Endodermal cell (in vitro differentiated cells): ENCODE measurements at places on chromosomes 13 and 19. TPM values are rescaled to one million over a fixed set of nuclear protein-coding genes. Genes with fewer than 3 reads are reported as not detected.
A peak's percentile ranks its signal among the peaks of the same experiment; 100 is the strongest.

- no peak overlapping the region for H3K27ac ChIP-seq
- peaks cover 9% of the 10 kb centered on the region for H3K27me3 ChIP-seq
Observed at GRCh38 chr19:49530708-49531107, 2.9 kb downstream of the RCN3 start.

DBP gene
- 4.0 and 5.3 TPM in 2 replicates for total RNA-seq

- no peaks in the 10 kb centered on the region for H3K4me1 ChIP-seq
- H3K36me3 ChIP-seq, result peaks cover 21% of the 10 kb centered on the region
- peak overlapping the region; percentile 98 for H3K27ac ChIP-seq
- peak overlapping the region; percentile 86 for H3K4me3 ChIP-seq
- no peak for DNase-seq
- H3K27me3 ChIP-seq, result no peaks in the 10 kb centered on the region
Observed at GRCh38 chr19:7942981-7943443, 454 bp downstream of the TIMM44 start.

DNA sequence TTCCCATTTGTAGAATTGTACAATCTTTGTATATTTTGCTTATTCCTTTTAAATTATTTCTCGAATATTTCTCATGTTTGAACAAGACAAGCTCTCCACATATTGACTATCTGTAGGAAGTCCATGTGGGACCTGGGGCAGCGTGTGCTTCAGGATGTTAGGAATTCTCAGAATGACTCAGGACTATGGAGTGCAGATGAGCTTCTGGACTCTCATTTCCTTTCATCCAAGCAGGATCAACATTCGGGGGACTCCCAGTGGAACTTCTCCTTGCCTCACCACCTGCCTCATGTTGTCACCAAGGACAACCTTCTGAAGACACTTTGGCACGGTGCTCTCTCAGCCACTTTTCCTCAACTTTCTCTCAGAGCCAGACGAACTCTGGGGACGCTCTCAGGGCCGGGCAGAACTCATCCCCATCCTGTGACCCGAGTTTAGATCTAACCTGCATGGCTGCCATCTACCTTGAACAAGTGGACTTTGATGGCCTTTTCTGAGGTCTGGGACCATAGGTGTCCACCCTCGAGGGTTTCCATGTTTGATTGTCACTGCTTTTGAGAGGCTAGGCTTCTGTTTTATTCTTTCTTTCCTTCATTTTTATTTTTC is 441.7 kb downstream of the IRS2 start:
- H3K36me3 ChIP-seq, result no peaks in the 10 kb centered on the region
- no peak overlapping the region for H3K4me3 ChIP-seq
- H3K27ac ChIP-seq, result no peak overlapping the region
- no peaks in the 10 kb centered on the region for H3K27me3 ChIP-seq
- DNase-seq, result no peak
- peaks cover 5% of the 10 kb centered on the region for H3K4me1 ChIP-seq

NLRP4 gene
- not detected in 2 replicates for total RNA-seq

GRCh38 chr19:18119013-18119716 is 21.6 kb downstream of the MAST3 start:
- no peak for DNase-seq
- H3K27me3 ChIP-seq, result no peaks in the 10 kb centered on the region
- no peak overlapping the region for H3K4me3 ChIP-seq
- no peaks in the 10 kb centered on the region for H3K36me3 ChIP-seq
- H3K27ac ChIP-seq, result no peak overlapping the region

DNA sequence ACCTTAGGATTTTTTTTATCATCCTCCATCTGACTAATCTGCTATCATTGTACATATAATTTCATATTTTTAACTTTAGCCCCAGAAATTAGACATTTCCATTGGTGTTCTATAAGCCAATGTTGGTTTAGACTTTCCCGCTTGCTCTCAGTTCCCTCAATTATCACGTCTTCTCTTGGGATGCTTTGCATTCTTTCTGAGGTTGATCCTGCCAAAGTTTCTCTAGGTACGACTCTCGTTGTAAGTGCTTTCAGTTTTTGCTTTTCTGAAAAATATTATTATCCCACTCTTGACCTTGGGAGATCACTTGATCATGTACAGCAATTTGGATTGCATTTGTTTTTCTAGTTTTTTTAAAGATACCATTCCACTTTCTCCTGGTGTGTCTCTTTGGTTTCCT is 270.2 kb downstream of the IRS2 start:
- no peak overlapping the region for H3K4me3 ChIP-seq
- H3K27me3 ChIP-seq, result no peaks in the 10 kb centered on the region
- H3K27ac ChIP-seq, result no peak overlapping the region
- no peaks in the 10 kb centered on the region for H3K36me3 ChIP-seq

TGFB1 gene
- 54.9 and 56.3 TPM in 2 replicates for total RNA-seq
